T-cell (primary cell): ENCODE measurements at places on chromosomes 1 and 21. TPM values are rescaled to one million over a fixed set of nuclear protein-coding genes. Genes with fewer than 3 reads are reported as not detected.

The THAP3 gene
- total RNA-seq = 30.7 TPM

The S100A9 gene
- total RNA-seq = 1.6 TPM

The GOLT1A gene
- total RNA-seq = not detected

The IL10 gene
- not detected for total RNA-seq

The SELE gene
- not detected for total RNA-seq

The GJA9 gene
- not detected for total RNA-seq

The FBLIM1 gene
- 0.50 TPM for total RNA-seq

The CYP2J2 gene
- 1.8 TPM for total RNA-seq

DNA sequence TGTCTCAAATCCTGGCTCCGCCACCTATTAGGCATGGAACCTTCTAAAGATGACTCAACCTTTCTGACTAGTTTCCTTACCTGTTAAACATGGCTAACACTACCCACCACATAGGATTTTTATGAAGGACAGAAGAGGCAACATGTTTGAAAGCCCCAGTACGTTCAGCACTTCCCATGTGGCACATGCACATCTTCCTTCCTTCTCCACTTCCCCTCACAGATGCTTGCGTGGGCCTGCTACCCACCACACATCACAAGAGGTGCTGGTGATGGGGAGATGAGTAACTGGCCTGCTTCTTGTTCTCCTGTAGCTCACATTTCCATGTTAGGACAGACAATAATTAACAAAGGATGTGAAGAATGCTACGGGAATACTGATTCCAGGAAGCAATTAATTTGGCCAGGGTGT lies 7.1 kb downstream of the ZBTB21 start:
- no peak for DNase-seq

- DNase-seq = peak; percentile 38
Measured at GRCh38 chr1:157490467-157491165, 61.7 kb downstream of the FCRL5 start.

DNA sequence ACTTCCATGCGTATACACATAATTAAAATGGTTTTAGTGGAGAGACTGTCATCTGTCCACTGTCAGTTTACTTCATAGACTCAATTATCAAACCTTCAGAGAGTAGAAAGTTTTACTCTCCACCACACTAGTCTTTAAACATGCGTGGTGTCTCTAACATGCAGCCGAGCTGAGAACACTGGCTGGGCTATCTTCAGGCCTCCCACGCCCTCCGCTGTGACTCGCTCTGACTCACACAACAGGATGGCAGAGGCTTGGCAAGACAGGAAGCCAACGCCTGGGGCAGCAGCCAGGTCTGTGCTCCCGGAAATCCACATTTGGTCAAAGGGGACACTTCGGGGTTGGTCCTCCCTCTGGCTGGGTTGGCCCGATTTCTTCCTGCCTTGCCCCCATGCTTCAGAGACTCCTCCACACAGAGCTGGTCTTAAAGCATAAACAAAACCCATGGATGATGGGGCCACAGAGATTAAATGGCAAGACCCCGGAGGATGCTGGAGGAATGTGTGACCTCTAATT lies 22.7 kb upstream of the IFNGR2 start:
- DNase-seq = peak; percentile 60

DNA sequence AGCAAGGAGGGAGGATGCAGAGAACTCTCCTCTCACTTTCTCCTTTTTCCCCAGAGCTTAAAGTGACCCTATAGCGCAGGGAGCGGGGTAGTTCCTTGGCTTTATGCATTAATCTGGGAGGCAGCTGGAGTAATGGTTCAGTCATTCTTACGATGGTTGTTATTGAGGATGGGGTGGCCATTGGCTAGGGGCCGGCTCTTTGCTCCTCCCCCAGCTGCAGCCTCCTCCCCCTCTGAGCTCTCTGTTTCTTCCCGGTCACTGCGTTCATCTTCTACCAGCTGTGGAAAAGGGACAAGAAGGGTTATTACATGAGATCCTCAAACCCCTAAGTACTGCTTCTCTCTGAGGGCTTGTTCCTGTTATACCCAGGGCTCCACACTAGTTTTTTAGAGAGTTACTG lies 8.6 kb downstream of the CERS2 start:
- DNase-seq = no peak

GRCh38 chr21:37220433-37220980 lies 46.6 kb downstream of the VPS26C start:
- DNase-seq = peak; percentile 17

- peak; percentile 51 for DNase-seq
Measured at GRCh38 chr1:92882819-92883218, 51.0 kb downstream of the RPL5 start.

- no peak for DNase-seq
Measured at GRCh38 chr1:50796272-50796671, 163.8 kb downstream of the FAF1 start.

DNA sequence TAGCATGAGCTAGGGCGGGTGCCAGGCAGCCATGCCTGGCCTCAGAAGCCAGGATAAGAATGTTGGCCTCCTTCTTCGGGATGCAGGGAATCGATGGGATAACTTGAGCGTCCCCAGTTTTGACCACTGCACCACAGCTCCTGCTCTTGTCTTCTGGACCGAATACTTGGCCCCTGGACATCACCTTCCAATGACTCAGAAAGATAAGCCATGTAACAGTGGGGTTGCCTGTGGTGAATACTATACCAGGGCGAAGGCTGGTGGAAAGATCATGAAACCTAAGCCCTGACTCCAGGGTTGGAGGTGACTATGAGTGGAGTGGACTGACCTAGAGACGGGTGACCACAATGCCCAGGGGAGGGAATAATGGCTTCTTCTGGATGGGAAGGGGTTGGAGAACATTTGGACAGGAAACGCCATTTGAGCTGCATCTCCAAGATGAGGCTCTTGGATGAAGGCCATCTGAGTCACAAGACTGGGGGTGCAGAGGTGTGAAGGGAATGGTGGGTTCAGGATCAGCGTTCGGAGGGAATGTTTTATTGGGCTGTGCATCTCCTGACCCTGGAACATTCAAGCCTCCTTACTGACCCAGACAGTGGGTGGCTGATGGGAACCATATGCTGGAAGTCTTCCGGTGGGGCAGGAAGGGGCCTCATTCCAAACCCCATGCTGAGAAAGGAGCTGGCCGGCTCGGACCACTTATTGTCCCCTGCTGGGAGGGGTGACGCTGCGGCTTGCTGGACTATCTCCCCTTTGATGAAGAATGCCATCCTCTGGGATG lies 18.5 kb upstream of the KCNE2 start:
- DNase-seq = no peak

- no peak for DNase-seq
Measured at GRCh38 chr1:5839881-5840550, 152.2 kb downstream of the NPHP4 start.
